ENCODE measurements at places on chromosomes 6 and 20.

- peak; percentile 89 for DNase-seq
Observed at GRCh38 chr20:57390604-57391438, at the start of gene RBM38. Gene RBM38, plus strand, starts transcription at chr20:57391396. Its CDS starts 186 bp downstream, at chr20:57391582.

DNA sequence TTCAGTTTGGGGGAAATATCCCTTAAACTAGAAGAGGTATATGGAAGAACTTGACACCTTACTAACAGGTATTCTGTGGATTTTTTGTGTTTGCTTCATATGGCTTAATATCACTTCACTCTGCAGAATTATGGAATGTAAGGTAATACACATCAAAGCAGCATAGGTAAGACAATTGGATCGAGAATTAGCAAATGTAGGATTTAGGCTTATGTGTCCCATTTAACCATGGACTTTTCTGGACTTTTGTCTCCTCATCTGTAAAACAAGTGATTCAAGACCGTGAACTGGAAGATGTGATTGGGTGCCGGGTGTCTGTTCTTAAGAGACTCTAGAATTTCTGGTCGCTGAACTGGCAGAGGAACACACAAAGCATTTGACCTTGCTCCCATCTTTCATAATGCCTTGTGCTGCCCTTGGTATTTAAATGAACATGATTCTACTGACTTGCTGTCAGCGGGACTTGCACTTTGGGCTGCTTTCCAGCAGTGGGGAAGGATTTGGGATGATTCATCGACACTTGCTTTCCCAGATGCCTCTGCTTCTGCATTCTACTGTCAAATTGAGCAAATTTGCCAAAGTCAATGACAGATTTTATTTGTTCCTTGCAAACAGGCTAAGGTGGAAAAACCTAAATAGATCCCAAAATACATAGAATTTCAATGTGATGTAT, 199.8 kb downstream of the PLCB1 start:
- no peak for DNase-seq

- DNase-seq, result peak; percentile 66
Observed at GRCh38 chr6:41568585-41569384, 22.6 kb downstream of the FOXP4 start.

DNA sequence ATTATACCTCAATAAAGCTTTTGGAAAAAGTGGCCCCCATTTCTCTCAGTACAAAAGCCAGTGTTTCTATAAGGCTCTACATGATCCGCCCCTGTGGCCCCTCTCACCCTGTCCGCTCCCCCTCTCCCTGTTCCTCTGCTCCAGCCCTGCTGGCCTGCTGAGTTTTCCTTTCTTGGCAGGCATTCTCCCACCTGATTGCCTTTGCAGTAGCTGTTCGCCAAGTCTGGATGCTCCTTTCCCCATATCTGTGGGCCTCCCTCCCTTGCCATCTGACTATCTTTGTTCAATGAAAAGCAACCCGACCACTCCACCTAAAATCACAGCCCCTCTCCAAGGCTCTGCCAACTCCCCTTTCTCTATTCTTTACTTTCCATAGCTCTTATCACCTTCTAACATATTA, 33.2 kb downstream of the CDH22 start:
- no peak for DNase-seq

GRCh38 chr20:10079964-10080363, 45.2 kb downstream of the ANKEF1 start:
- peak; percentile 35 for DNase-seq

GRCh38 chr6:37850728-37851285, 31.3 kb downstream of the ZFAND3 start:
- DNase-seq, result no peak

DNA sequence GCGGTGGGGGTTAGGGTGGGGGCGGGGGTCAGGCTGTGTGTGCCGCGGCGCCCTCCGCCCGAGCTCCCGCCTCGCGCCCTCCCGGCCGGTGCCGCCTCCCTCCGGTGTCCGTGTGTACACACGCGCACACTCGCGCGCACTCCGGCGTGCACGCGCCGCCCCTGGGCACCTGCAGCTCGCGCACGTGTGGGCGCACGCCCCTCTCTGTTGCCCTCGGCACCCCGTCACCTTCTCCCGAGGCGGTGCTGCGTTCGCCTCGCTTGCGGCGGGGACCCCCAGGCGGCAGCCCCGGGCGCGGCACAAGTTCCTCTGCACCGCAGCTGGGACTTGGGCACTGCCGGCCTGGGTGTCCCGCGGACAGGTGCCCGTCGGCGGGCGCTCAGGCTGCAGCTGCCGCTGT, 525 bp downstream of the MACROD2 start:
- peak; percentile 54 for DNase-seq

DNA sequence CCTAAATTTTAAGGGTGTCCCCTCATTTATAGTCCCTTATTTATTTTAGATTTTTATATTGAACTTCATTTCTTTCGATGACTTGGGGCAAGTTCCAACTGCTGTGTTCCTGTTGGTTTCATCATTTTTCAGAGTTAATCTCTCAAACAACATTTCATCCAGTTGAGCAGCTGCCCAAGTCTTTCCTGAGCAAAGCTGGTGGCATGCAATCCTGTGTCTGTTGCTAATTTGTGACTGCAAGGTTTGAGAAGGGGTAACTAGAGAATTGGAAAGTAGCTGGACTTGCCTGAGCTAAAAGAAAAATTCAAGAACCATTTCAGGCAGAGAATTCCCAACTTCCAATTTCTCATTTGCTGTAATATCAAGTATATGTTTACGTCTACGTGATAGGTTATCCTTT, 881.5 kb upstream of the SLC35B3 start:
- DNase-seq, result no peak

DNA sequence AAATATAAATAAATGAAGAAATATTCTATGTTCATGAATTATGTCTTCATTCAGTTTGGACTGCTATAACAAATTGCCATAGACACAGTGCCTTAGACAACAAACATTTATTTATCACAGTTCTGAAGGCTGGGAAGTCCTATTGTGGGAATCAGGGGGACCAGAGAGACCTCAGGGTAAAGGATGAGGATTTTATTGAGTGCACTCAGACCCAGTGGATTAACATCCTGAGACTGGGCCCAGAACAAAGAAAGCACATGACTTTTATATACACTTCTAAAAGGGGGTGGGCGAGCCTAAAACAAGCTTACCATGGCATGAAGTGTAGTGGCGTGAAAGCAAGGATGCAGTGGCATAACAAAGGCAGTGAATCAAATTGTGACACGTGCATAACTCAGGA, 26.9 kb upstream of the CBLN4 start:
- peak; percentile 1 for DNase-seq

- DNase-seq, result no peak
Observed at GRCh38 chr20:62216636-62217566, 3.2 kb downstream of the HRH3 start.

- no peak for DNase-seq
Observed at GRCh38 chr20:52081791-52082190, 109.8 kb downstream of the ZFP64 start.

- DNase-seq, result no peak
Observed at GRCh38 chr6:145091586-145092142, 643.7 kb downstream of the EPM2A start.

- DNase-seq, result no peak
Observed at GRCh38 chr6:112330879-112331265, 16.3 kb upstream of the RFPL4B start.

DNA sequence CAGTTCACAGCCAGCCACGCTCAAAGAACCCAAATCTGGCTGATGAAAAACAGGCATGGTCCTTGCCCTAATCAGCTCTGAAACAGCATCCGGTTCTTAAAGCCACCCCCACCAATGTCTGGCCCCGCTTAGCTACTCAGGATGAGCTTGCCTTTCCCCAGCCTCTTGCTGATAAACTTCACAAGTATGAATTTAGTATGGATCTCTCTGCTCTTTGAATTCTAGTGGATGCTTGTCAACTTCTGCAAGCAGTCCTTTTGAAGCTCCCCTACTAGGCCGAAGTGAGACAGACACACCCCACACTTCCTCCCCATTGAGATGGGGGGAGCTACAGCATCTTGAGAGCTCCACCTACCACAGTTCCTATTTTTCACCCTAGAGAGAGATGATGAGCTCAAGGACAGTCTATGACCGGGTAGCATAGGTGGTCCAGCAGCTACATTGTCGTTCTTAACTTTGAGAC, 36.7 kb downstream of the EBF4 start:
- no peak for DNase-seq

GRCh38 chr6:143224516-143224915, 163.8 kb downstream of the AIG1 start:
- DNase-seq, result no peak

GRCh38 chr6:56490993-56491392, 151.7 kb downstream of the DST start:
- no peak for DNase-seq

DNA sequence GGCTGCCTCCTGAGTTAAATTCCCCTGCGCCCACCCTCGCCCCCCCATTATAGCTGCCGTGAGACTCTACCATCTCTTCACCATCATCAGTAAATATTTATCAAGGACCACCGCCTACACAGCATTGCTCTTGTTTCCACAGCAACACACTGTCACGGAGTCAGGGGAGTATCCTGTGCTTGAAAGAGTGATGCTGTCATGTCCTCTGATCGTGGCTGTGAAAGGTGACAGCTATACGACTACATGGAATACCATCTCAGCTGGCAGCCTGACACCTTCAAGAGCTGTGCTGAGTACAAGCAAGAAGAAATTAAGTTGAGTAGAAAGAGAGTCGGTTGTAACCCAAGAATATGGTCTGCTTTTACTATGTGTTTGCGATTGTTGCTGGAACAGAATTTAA, 3.4 kb downstream of the PTPRT start:
- DNase-seq, result no peak

DNA sequence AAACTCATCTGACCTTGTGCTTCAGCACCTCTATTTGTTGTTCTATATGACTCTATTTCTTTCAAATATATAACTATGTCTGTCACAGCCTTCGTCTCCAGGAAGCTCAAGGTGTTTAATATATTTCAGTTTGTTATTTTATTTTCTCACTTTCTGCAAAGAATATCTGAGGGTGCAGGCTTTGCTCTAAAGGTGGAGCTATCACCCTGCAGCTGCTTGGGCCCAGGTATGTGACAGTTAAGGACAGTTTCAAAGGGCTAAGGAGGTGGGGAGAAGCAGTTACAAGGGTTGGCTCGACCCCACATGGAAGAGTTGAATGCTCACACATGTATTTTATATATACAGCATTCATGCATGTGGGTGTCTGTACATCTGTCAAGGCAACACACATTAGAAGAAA, 405.6 kb downstream of the BTBD9 start:
- no peak for DNase-seq

- peak; percentile 68 for DNase-seq
Observed at GRCh38 chr20:33933469-33933909, 60.2 kb upstream of the RALY start.

GRCh38 chr6:128319157-128319556, 201.2 kb downstream of the PTPRK start:
- no peak for DNase-seq

GRCh38 chr6:138346302-138347195, 31.2 kb upstream of the SMIM28 start:
- DNase-seq, result no peak

GRCh38 chr6:38436726-38437465, 202.8 kb downstream of the BTBD9 start:
- DNase-seq, result no peak

DNA sequence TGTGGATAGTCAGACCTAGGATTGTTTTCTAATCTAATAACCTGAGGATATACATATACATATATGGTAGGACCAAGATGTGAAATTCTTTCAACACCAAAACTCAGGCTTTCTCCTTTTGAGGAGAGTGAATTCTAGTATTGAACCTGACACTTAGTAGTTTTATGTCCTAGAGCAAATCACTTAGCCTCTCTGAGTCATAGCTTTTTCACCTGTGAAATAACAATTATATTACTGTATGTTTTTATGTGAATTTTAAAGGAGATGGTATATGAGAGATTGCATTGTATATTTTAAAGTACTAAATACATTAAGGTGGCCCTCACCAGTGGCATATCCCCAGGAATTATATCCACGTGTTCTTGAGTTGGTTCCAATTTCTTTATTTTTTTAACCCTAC, 34.6 kb downstream of the TREML1 start:
- DNase-seq, result no peak

DNA sequence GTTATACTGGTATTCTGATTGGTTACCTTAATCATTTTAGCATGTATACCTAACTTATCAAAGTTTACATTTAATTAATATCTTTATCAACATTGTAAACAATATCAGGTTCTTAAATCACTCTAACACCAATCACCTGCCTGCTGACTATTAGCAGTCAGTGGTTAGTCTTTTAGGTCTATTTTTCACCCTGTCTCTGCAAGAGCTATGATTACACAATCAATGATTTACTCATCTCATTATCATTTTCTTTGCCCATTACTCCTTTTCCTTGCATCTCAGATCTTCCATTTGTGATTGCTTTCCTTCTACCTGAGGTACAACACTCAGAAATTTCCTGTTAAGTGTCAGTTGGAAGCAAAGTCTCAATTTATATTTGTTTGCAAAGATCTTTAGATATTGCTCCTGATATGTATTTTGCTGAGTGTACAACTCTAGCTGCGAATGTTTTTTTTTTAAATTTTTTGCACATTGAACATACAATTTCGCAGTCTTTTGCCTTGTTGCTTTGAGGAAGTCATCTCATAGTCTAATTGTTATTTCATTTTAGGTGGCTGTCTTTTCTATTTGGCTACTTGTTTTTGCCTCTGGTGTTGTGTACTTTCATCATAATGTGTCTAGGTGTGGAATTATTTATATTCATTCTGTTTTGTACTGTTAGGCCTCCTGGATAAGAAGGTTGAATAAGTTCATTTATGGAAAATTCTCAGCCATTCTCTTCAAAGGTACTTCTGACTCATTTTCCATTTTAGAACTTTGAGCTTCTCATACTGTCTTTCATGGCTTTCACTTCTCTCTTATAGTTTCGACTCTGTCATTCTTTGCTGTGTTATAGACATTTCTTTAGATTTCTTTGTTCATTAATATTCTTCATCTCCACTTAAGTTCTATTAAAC, 104.9 kb upstream of the CEP162 start:
- no peak for DNase-seq

DNA sequence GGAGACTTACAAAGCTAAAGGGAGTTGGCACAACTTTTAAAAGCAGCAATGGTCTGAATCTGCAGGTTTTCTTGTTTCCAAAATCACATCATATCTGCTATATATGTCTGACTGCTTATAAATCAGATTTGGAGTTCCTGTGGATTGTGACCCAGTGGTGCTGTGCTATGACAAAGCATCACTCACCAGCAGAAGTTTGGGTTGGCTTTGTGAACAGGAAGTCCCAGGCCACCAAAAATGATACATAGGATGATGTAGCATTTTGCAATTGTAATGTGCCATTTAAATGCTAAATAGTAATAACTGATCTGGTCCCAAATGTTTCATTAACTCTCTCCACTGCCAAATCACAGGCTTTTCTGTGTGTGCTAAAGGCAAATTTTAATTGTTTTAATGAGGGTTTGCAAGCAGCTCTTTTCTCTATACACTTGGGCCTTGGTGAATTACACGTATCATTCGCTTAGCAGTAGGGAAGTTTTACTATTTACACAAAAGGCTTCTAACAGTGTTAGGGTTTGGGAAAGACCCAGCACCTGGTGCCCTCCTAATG, 60.8 kb downstream of the SYNDIG1 start:
- no peak for DNase-seq

- DNase-seq, result no peak
Observed at GRCh38 chr6:31666337-31666965, 571 bp downstream of the CSNK2B start.

Measured in lung (tissue), 17 donors.